ENCODE measurements at places on chromosomes 7 and 10.

DNA sequence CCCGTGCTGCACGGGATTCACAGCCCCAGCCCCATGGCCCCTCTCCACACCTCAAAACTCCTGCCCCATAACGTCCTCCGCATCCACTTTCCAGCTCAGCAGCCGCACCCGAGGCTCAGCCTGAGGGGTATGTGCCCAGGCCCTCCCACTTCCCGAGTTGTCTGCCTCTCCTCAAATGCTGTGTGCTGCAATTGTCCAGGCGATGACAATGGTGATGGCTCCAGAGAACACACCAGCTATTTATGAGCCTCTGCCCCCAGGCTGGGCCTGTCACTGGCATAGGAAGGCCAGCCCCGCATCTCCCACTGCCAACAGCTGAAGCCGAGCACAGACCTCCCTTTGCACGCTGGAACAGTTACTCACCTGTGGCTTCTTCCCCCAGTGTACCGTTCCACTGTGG lies 2.4 kb upstream of the LDB3 start:
- no peak for DNase-seq

DNA sequence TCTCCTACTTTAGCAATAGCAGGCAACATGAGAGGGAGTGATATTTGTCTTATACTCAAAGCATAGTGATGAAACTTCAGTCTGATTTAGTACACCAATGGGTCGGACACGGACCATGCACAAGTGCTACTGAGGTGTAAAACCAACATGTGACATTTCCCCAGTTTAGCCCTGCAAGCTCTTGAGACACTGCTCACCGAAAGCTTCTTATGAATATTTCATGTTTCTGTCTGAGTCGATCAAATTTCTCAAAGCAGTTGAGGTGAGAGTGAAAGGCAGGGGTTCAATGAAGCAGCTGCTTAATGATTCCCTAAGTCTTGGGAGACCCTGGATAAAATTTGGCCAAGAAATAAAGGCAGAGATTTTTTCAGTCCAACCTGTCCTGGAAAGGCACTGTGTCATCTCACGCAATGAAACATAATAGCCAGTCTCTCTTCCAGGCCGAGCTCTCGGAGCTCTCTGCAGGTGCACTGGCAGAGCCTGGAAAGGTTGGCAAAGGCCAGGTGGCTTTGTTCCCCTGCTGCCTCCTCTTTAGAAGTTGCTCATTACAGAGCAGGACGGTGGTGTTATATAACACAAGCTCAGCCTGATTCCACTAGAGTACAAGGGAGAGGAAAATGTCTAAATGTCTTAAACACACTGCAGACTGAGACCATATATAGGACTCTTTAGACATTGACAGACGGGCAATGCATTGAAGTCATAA lies 33.9 kb upstream of the XPNPEP1 start:
- DNase-seq = no peak

- no peak for DNase-seq
Observed at GRCh38 chr10:28111712-28112111, 112.8 kb upstream of the ODAD2 start.

DNA sequence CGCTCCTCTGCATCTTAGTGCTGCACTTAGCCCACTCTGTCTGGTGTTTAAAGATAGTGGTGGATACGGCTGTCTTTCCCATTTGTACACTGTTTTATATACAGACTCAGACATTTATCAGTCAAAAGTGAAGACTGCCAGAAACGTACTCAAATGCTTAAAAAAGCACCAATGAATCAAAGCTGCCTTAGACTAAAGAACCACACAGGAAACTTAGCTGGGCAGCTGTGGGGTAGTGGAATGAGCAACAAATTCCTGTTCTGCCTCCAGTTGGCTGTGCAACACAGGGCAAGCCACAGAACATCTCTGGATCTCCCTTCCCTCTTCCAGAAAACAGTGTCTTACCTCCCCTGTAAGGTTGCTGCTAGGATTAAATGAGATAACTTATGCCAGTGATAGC lies 76.0 kb downstream of the ATXN7L1 start:
- DNase-seq = no peak

DNA sequence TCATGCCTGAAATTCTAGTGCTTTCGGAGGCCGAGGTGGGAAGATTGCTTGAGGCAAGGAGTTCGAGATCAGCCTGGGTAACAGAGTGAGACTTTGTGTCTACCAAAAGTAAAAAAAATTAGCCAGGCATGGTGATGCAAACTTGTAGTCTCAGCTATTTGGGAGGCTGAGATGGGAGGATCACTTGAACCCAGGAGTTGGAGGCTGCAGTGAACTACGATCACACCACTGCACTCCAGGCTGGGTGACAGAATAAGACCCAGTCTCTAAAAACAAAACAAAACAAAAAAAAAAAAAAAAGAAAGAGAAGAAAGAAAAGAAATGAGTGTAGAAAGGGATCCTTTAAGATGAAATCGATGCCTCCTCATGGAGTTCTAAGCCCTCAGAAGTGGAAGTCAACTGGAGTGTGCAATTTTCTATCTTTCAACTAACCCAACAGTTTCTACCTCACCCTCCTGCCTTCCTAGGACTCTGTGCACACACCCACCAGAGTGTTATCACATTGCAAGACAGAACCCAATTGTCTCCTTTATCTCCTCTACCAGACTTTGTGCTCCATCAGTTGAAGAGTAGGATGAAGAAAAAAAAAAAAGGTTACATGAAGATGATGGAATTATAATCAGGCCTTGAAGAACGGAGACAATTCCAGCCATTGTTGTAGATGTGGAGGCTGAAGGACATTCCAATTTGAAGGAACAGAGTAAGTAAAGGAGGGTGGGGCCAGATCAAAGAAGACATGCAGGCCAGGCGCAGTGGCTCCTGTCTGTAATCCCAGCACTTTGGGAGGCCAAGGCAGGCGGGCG lies 26.9 kb downstream of the NYAP1 start:
- DNase-seq = no peak

DNA sequence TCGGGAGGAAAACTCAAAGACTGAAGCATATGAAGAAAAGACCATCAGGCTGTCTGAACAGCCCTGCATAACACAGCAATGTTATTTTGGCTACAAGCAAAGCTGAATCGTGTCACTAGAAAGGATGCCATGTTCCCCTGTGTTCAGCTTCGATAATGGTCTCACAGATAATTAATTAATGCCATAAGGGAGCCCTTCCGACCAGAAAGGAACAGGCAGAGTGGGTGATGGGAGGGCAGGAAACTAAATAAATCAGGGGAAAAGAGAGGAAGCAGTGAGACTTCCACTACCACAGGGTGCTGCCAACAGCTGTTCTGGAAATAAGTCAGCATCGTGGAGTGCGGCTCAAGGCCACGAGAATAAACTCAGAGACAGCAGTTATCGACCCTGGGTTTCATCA lies 3.2 kb downstream of the PTPRN2 start:
- no peak for DNase-seq

- DNase-seq = no peak
Observed at GRCh38 chr10:18759575-18759974, 100.3 kb downstream of the ARL5B start.

DNA sequence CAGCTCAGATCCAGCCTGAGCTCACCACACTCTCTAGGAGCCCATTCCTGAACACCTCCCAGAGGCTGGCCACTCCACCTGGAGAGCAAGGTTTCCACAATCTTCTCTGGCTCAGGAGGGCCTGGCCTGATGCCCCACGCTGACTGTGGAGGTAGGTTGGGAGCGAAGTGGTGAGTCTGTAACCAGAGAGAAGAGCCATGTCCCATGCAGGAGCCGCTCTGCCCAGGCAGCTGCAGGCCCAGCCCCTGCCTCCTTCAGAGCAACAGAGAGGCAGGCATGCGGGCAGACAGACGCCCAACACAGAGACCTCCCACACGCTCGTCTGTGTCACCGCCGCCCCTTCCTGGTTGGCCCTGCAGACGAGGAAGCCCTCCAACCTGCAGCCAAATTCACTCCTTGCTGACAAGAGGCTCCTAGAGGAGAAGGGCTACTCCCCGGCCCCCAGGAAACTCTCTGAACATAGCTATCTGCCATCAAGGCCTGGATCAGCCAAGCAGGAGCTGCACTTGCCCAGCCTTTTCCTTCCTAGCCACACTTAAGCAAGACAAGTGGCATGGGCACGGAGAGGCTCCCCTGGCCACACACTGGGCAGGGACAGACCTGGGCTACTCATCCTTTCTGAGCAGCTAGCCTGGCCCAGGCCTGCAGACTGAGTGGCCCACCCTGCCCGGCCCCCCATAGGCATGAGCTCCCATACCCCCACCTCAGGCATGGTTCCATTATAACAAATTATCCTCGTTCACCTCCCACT lies 101.9 kb downstream of the GRID1 start:
- DNase-seq = no peak

GRCh38 chr10:33618196-33618595 lies 283.7 kb upstream of the NRP1 start:
- no peak for DNase-seq

DNA sequence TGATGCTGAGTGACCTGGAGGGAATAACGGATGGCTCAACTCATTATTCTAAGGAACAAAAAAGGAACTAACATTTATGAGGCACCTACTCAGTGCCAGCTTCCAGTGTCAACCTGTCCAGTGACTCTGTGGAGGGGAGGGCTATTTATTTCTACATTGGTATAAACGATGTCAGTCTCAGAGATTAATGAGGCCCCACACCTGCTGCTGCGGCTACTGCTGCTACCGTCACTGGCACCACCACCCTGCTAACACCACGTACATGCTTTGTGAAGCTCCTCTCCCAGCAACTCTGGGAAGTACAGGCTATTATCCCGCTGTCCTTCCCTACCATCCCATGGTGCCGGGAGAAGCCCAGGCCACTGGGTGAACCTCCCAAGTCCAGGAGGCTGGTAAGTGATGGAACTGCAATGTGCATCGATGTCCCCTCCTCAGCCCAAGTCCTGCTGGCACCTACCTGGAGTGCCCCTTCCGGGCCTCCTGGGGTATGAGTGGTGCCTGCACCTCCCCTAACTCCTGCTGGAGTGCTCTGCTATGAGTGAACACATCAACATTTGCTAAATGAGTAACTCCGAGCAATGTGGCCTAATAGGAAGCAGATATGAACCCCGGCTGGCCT lies 101.5 kb downstream of the ARHGAP22 start:
- DNase-seq = peak; percentile 30

DNA sequence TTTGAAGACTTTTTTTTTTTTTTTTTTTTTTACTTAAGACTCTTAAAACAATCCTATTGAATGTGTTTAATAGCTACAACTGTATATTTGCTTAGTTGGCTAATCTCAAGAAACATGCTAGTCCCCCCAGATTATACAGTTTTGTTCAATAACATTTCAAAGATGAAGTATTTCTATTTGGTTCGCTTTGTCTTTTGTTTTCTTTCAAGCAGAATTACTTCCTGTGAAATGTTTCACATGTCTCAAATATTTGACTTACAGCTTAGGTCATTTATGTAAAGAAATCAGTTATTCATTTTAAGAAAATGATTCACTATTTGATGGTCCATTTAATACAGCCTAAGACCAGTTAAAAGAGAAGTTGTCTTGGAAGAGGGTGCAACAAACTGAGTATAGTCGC lies 12.8 kb upstream of the LAMB1 start:
- DNase-seq = no peak

DNA sequence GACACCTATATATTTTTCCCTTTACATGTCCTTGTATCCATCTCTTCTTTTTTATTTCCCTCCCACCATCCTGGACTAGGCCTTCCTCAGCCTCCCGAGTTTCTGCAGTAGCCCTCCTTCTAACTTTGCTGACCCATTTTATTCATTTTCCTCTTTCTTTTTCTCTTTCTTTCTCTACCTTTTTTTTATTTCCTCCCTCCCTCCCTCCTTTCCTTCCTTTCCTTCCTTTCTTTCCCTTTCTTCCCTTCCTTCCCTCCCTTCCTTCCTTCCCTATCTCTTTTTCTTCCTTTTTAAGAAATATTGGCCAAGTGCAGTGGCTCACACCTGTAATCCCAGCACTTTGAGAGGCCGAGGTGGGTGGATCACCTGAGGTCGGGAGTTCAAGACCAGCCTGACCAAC lies 9.7 kb upstream of the CAMK2G start:
- no peak for DNase-seq

- DNase-seq = no peak
Observed at GRCh38 chr10:71948496-71949067, 15.6 kb upstream of the CHST3 start.

DNA sequence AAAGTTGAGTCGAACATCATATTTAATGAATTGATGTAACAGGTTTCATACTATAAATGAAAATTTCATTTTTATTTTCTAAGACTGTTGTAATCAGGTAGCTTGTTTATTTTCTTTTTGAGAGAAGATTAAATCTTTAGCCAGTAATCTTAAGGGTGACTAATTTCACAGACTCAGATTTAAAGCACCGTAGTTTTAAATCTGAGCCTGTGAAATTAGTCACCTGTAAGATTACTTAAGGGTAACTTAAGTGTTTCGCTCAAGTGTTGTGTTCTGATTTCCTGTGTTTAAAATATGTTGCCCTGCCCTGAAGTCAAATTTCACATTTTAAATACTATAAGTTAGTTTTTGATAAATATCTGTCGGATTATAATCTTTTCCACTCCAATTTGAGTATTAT lies 35.8 kb upstream of the TMEM236 start:
- DNase-seq = no peak

- DNase-seq = no peak
Observed at GRCh38 chr7:6284055-6284400, 11.6 kb upstream of the CYTH3 start.

DNA sequence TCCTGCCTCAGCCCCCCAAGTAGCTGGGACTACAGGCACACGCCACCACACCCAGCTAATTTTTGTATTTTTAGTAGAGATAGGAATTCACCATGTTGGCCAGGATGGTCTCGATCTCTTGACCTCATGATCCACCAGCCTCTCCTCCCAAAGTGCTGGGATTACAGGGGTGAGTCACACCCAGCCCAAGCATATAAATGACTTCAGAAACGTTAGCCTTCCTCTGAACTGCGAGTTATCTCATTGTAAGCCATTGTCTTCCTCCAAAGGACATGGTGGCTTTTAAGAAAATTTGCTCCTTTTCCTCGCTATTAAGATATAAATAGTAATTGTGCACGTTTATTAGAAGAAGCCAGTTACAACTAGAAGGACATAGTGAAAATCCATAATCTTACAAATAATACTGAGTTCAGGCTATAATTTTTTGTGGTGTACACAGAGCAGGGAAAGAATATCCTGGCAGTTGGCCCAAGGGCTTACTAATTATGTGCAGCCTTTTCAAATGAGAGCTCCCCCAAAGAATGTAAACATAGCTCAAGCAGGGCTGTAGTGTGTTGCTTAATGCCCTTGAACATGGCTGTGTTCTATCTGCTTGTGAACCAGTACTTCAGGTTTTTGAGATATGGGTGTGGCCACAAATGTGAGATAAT lies 495.8 kb downstream of the PARD3 start:
- DNase-seq = no peak

- DNase-seq = no peak
Observed at GRCh38 chr7:80510021-80510420, 1.8 kb downstream of the GNAT3 start.

DNA sequence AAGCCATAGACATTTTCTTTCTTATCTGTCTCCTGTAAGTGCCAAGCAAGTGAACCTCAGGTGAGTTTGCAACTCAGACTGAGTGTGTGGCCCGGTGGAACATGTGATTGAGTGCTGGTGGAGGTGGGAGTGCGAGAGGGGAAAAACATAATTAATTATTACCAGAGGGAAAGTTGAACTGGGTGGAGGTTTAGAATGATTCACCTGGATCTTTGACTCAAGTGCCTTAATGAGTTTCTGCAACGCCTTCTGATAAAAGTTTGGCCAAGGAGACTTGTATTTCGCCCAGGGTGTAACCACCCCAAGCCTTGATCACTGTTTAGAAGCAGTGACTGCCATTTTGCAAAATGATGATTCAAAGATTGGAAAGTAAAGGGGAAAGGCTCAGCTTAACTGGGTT lies 513.9 kb downstream of the GATA3 start:
- DNase-seq = no peak
